ENCODE measurements at places on chromosomes 1 and 21.
A peak's percentile ranks its signal among the peaks of the same experiment; 100 is the strongest.

- DNase-seq: no peak
Measured at GRCh38 chr1:110880708-110881374, 7.9 kb downstream of the CD53 start.

DNA sequence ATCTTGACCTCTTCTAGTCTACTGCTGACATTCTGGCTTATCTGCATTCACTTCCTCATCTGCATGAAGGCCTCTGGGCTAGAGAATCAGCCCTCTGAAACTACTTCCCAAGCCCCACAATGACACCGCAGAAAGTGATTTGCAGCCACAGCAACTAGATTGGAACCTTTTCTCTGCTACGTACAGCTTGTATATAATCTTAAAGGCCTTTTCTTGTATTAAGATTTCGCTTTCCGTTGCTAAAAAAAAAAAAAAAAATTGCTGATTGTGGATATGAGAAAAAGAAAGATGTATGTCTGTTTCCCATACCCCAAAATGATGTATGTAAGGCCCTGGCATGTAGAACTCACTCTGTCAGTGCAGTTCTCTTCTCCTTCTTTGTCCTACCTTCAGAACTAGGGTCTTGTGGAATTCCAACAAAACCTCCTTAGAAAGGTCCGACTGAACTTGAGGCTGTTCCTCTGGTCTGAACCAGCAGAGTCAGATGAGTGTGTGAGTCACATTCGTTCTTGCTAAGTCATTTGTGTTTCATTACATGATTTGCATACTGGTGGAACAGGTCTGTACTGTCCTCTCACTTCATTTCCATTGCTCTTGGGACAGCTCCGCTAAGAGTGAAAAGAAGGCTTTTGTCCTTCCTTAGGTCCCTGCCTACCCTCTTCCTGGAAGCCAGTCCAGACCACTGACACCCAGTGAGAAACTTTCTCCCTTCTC is 62.7 kb downstream of the PLPP3 start:
- no peak for DNase-seq

DNA sequence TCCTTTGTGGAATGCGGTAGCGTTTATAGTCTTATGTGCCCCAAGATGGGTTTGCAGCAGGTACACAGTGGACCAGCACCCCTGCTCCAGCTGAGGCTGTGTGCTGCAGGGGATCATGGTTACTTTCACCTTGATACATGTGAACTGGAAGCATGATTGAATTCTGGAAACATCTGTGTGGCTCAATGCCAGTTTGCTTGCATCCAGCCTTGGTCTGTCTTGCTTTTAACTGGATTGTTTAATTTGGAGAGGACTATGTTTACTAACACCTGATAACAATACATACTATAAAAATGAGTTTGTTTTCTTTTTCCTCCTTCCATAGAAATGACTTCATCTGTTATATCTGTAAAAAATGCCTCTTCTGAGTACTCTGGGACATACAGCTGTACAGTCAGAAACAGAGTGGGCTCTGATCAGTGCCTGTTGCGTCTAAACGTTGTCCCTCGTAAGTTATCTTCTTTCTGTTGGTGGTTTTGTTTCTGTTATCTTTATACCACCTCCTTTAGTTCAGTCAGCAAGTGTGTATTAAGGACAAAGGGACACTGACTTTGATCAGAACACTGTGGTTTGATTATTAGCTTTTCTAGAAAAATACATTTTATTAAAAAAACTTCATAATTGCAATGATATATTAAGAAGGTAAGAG is 47.7 kb downstream of the CXADR start:
- DNase-seq: no peak

- DNase-seq: no peak
Measured at GRCh38 chr1:88228114-88228513, 456.0 kb upstream of the PKN2 start.

DNA sequence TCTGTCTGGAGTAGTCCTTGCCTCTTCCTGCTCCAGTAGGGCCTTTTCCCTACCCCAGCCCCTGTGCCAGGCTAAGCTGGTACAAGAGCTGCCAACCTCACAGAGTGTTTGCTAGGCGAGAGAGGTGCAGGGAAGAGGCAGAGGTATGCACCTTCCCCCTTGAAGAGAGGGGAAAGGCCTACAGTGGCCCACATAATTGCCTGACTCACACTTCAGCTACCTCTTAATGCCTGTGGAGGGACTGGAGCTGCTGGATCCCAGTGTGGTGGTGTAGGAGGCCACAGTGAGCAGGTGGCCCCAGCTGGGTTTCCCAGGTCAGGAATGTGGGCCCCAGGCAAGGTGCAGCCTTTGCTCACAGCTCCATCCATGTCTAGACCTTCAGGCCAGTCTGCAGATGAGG is 3.3 kb upstream of the CCDC28B start:
- DNase-seq: no peak

DNA sequence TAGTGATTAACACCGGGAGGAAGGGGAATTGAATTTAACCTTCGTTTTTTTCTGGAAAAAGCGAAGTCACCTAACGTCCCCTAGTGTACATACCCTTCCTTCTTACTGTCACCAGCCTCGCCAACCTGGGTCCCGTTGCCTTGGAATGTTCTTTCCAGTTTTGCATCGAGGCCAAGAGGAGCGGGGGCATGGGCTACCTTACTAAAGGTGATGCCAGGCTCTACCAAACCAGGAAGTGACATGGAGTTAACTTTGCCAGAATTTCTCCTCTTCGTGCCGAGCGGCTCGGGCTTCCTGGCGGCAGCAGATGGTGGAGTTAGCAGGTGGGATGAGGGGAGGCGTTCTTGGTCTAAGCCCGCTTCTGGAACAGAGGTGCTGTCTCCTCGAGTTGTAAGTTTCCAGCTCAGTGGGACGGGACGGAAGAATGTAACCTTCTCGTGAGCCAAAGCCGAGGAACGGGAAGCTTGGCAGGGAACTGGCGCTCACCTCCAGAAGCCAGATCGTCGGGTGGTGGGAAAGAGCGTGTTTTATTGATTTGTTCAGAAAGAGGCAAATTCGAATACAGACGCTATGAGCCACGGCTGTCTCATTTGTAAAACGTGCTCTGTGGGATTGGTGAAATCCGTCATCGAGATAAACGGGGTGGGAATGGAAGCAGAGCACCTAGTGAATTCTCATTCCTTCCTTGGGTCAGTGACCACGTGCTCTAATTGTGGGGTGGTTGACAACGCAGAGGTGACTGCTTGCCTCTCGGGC is 486 bp downstream of the NIPAL3 start:
- DNase-seq: no peak

- no peak for DNase-seq
Measured at GRCh38 chr21:41164981-41165655, 2.8 kb upstream of the BACE2 start.

- peak; percentile 35 for DNase-seq
Measured at GRCh38 chr1:236868625-236869467, 73.8 kb downstream of the MTR start.

GRCh38 chr1:1000357-1001056 is 610 bp upstream of the HES4 start:
- no peak for DNase-seq

GRCh38 chr21:44314128-44314527 is 14.3 kb downstream of the PFKL start:
- no peak for DNase-seq

- DNase-seq: no peak
Measured at GRCh38 chr21:39022863-39023693, 160.2 kb downstream of the PSMG1 start.

DNA sequence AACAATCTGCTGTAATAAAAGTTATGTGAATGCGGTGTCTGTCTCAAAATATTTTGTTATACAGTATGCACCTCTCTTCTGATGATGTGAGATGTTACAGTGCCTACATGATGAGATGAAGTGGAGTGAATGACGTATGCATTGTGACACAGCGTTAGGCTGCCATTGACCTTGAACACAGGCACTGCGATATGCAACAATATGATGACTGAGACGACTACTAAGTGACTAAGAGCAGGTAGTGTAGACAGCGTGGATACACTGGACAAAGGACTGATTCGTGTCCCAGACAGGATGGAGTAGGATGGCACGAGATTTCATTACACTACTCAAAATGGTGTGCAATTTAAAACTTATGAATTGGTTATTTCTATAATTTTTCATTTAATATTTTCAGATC is 8.4 kb downstream of the SGIP1 start:
- DNase-seq: no peak

DNA sequence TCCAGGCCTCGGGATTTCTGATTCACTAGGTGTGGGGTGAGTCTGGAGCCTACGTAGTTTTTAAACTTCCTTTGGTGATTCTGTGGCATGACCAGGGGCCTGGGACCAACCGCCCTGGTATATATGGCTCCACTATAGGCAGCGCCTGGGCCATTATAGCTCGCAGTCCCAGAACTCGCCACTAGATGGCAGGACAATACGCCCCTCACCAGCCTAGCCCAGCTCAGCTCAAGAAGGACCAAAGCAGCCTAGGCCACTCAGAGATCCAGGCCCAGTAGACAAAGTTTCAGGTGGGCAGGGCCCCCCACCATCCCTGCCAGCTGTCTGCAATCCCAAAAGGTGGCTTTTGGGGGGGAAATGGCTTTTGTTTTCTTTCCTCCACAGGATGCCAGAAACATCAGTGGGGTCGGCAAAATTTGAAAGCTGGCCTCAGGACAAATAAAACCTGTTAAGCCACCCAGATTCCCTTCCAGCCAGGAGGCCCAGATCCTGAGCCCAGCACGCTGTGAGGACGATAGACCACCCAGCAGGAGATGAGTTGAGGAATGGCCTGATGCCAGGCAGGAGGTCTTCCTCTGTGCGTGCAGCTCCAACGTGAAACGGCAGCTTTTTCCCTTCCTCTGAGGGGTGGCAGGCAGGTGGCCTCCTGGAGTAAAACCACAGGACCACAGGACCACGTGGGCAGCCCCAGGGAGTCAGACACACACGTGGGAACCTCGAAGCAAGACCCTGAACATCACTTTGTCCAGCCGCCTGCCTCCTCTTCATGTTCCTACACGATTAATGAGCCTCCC is 24.8 kb upstream of the TMEM51 start:
- peak; percentile 26 for DNase-seq

- no peak for DNase-seq
Measured at GRCh38 chr1:186899577-186899976, 70.8 kb downstream of the PLA2G4A start.

DNA sequence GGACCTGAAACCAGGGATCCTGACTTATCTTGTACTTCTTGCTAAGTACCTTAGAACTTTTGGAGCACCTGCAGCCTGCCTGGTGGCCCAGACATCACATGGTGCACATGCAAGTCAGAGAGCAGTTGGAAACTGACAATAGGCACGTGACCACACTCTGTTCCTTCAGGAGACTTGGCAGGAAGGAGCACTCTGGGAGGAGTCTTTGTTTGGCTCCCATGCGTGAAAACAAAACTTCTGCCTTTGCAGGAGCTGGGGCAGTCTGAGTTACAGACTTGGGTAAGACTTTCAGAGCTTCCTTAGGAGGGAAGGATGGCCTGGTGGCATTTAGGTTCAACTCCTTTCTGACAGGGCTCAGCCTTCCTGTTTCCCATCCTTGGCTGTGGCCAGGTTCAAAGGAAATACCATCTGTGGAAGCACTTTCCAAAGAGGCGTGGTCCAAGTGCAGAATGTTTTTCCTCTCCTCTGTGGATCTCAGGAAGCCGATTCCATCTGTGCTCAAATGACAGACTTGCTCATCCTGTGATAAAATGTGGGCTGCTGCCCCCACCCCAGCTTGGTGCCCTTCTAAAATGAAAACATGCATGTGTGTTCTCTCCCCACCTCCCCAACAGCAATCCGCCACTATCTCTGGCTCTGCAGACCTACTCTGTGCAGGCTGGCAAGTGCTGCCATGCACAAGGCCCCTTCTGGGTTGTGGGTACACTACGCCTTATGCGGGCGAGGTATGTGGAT is 14.1 kb upstream of the ZNF436 start:
- no peak for DNase-seq

DNA sequence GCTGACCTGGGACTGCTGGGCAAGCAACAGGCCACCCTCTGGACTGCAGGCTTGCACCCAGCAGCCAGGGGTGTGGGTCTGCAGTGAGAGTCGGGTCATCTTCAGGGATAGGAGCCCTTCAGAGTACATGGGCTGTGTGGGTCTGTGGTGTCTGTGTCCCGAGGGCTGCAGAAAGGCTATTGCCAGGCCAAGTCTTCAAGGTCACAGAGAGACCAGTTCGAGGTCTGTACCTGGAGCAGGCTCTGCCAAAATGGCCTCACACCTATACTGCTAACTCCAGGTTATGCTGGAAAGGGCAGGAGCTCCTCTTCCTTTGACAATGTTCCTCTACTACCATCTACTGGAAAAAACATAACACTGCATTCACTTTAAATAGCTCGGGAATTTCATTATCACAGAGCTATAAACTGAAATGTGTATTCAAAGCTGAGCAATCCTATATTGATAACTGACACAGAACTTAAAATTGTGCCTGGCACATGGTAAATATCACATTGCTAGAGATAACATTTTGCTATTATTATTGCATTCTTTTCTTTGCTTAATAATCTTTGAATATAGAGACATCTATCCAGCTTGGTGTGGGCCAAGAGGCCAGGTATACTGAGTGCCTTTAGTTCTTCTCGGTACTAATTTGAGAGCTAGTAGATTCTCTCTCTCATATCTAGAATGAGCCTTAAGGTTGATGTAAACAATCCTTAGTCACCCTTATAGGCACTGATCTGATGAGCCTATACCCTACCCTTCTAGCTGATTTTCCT is 6.9 kb upstream of the DNAH14 start:
- peak; percentile 3 for DNase-seq

DNA sequence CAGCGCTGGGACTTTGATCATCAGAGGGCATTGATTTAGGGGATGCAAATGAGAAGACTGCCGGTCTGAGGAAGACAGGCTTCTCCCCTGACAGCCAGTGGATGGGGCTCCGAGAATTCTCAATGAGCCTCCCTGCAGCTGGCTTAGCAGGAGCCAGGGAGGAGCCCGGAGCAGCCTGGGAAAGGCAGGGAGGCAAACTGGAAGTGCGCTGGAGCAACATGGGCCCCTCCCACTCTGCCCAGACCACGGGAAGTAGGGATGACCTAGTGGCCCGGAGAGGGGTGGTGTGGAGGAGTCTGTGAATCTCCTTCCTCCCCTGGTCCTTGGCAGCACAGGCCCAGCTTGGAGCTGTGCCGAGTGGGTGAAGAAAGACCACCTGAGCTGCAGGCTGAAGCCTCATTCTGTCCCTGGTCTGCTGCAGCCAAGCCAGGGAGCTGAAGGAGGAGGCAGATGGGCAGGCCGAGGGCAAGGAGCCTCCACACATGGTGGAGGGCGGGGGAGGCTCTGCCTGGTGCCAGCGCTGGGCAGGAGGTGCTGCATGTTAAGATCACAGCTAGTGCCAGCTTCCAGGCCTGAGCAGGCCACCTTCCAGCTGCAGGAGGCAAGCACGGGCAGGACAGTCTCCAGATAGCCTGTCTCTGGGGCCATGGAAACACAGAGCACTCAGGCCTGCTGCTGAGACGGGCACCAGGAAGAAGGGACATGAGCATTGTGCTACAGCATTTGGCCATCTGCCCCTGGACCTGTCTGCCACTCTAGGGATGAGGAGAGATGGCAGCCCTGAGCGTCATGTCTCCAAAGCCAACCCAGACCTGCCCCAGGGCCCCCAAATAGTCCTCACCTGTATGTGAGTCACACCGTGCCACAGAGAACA is 12.2 kb upstream of the CLSTN1 start:
- no peak for DNase-seq

- no peak for DNase-seq
Measured at GRCh38 chr1:150389650-150390049, 25.7 kb downstream of the RPRD2 start.

- DNase-seq: no peak
Measured at GRCh38 chr1:212607913-212608391, 609 bp upstream of the ATF3 start.

GRCh38 chr1:6922096-6922931 is 137.1 kb downstream of the CAMTA1 start:
- DNase-seq: peak; percentile 69

All from GM04504 (cell line).